ENCODE measurements at places on chromosomes 12 and 14. TPM values are rescaled to one million over a fixed set of nuclear protein-coding genes. Genes with fewer than 3 reads are reported as not detected.

The WNT5B gene
- total RNA-seq: 12.6 TPM

The TPH2 gene
- total RNA-seq: not detected

The SLC6A15 gene
- total RNA-seq: 3.8 TPM

The KRT75 gene
- not detected for total RNA-seq

The RPAP3 gene
- total RNA-seq: 9.8 TPM

The BRI3BP gene
- 3.9 TPM for total RNA-seq

The TAS2R19 gene
- 6.2 TPM for total RNA-seq

The IGFBP6 gene
- 45.4 TPM for total RNA-seq

The DTX1 gene
- total RNA-seq: not detected

The FBLN5 gene
- total RNA-seq: 4.2 TPM

The PRKD1 gene
- total RNA-seq: 1.2 TPM

The GALNT8 gene
- total RNA-seq: not detected

The MANSC4 gene
- not detected for total RNA-seq

Measured in placental epithelial cell (primary cell).